Effector memory CD4-positive, alpha-beta T cell (primary cell): ENCODE measurements at places on chromosomes 4 and X.
A peak's percentile ranks its signal among the peaks of the same experiment; 100 is the strongest.

- no peak for DNase-seq
These were observed 256.2 kb downstream of the FSTL5 start for GRCh38 chr4:161907590-161907955.

DNA sequence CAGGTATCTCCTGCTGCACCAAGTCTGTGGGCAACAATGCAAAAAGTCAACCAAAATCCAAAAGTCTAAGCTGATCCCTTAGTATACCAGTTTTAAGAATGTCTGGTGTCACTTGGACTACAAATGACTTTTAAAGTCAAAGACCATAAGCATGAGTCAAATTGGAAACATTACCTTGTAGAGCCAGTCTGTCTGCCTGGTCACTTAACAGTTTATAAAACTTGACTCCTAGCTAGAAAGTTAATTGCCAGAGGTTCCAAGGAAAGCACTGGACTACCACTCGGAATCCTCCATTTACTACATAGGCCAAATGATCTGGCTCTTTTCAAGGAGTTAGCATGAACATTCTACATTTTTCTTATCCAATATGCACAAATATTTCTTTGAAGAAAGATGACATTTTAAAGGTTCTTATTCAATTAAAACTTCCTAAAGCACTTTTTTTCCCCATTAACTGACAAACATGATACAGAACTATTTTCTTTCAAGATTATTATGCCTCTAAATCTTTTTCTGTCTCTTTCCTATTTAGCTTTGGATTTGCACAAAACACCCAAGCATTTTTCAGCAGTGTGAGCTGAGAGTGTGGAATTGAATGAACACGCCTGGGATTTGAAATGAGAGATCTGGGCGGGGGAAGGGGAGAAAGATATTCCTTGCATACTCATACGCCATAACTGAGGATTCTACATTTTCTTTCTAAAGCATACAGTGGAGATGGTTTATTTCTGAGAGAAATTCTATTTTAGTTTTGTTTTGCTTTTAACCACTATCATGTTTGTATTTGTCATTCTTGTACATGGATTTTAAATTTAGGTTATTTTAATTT is 188.4 kb downstream of the SHROOM3 start:
- DNase-seq, result no peak

GRCh38 chr4:155777971-155778735 is 19.3 kb downstream of the GUCY1B1 start:
- no peak for DNase-seq

DNA sequence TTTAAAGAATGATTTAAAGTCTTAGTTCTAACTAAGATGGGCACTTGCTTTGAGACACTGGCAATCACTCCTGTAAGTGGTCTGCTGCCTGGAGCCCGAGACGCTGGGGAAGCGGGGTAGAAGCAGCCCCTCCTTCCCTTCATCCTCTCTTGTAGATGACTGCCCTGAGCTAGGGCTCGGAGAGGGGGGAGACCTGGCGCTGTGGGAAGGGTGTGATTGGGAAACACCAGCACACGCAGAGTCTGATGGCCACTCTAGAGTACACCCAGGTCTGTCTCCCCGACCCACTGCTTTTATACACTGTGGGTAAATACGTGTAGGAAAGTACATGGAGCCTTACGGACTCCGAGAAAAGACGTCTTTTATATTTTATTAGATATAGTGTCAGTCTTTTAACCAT is 24.0 kb downstream of the LRP2BP start:
- no peak for DNase-seq

DNA sequence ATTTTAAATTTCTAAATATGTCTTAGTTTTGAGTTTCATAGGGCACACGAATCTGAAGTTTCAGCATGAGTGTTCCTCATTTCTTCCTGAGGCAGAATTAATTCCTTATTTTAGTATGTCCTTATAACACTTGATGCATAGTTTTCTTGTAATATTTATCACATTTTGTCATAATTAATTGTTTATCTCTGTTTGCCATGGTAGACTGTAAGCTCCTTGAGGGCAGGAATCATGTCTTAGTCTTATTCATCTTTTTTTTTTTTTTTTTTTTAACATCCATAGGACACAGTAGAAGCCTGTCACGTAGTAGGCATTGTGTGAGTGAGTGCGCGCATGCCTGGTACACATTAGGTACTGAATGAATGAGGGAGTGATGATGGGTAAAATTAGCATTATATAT is 131.7 kb downstream of the STAG2 start:
- DNase-seq, result no peak

DNA sequence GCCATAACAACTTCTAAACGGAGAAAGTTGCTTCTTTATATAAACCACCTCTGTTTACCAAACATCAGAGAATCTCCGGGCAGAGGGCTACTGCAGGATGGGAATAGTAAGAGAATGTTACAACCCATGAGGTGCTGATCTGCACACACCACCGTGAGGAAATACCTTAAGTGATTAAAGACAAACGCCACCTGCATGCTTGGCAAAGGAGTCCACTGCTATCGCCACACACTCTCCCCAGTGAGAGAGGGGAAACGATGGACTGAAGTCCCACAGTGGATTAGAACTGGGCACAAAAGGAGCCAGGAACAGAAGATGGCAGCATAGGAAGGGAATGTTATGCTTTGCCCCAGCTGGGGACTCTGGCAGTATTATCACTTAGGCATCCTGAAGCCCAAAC is 15.6 kb downstream of the MAML3 start:
- no peak for DNase-seq

DNA sequence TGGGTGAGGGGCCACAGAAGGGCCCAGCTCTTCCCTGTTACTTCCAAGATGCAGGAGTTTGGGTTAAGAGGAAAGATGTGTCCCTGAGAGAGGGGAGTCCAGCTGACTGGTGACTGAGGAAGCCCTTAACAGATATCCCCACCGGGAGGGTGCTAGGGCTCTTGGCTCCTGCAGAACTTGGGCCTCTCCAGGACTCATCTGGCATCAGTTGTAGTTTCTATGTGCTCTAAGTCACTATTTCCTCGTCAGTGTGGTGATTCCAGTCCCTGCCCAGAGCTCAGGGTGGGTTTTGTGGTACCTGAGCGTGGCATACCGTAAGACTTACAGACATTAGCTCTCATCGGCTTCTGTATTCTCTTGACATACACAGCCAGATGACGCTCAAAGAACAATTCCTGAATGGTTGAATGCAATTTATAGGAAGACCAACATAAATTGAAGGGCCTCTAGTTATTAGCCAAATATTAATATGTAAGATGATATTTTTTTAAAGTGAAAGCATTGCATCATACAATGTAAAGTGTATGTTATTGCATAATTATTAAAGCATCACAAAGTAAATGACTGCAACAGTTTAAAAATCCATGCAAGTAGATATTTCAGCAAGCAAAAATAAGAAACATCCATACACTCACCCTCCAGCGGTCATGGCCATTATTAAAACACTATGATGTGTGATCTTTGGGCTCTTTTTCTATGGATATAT is 195.5 kb downstream of the PTTG2 start:
- no peak for DNase-seq

- DNase-seq, result no peak
These were observed 37.9 kb upstream of the ARSJ start for GRCh38 chr4:114017120-114017917.

DNA sequence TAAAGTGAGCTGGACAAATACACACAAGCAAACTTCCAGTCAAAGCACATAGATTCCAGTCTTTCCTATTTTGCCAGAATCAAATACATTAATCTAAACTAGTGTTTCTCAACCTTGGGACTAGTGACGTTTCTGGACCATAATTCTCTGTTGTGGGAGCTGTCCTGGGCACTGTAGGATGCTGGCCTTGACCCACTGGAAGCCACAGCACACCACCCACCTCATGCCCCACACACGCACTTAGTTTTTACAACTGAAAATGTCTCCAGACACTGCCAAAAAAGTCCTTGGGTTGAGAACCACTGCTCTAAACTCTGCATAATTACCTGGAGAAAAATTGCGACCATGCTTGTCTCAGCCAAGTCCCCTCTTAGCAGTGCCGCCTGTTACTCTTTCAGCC is 57.6 kb downstream of the MAP3K15 start:
- DNase-seq, result no peak

GRCh38 chr4:6177587-6178197 is 22.7 kb downstream of the JAKMIP1 start:
- peak; percentile 47 for DNase-seq

- no peak for DNase-seq
These were observed 2214.5 kb upstream of the TENM3 start for GRCh38 chr4:180028682-180029081.
